ENCODE measurements at places on chromosomes 6 and 20. TPM values are rescaled to one million over a fixed set of nuclear protein-coding genes. Genes with fewer than 3 reads are reported as not detected.

DEFB124 gene
- not detected for total RNA-seq

C20orf141 gene
- not detected for total RNA-seq

DOK5 gene
- 20.3 TPM for total RNA-seq

SYNJ2 gene
- 60.3 TPM for total RNA-seq

ZNF217 gene
- total RNA-seq, result 18.5 TPM

CYP24A1 gene
- not detected for total RNA-seq

TRERF1 gene
- total RNA-seq, result 0.85 TPM

RAB44 gene
- not detected for total RNA-seq

LPIN3 gene
- total RNA-seq, result 2.1 TPM

OR2J1 gene
- total RNA-seq, result not detected

GJA1 gene
- total RNA-seq, result 605 TPM

BPIFB1 gene
- total RNA-seq, result not detected

F13A1 gene
- not detected for total RNA-seq

GHRH gene
- not detected for total RNA-seq

GRCh38 chr6:51182827-51183226, 364.2 kb downstream of the TFAP2B start:
- no peak for DNase-seq

- DNase-seq, result peak; percentile 91
Measured at GRCh38 chr20:10076126-10077080, 41.6 kb downstream of the ANKEF1 start.

- DNase-seq, result no peak
Measured at GRCh38 chr20:49540232-49540620, 27.7 kb downstream of the PTGIS start.

GRCh38 chr20:38445901-38446425, 10.8 kb upstream of the SNHG17 start:
- no peak for DNase-seq

GRCh38 chr20:63940472-63941266, 15.5 kb downstream of the UCKL1 start:
- DNase-seq, result no peak

GRCh38 chr20:17612287-17612991, 42.6 kb downstream of the DSTN start:
- no peak for DNase-seq

- DNase-seq, result no peak
Measured at GRCh38 chr20:5216663-5217062, 89.9 kb downstream of the CDS2 start.

GRCh38 chr20:15138548-15139126, 801.2 kb upstream of the FLRT3 start:
- no peak for DNase-seq

DNA sequence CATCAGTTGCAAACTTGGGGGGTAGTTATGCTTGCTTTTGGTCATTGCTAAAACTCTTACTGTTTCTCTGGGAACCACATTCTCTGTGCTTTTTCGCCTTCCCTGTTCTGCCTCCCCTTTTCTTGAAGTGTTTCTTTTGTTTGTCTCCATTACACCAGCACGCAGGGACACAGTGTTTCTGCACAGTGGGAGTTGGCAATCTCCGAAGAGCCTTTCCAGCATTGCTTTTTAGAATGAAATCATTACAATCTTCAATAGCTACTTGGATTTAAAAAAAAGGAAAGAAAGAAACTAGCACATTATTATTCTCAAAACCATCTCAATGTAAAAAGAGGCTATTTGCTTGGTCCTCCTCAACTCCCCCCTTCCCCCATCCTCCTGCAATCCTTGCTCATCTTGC, 536.7 kb upstream of the MMS22L start:
- no peak for DNase-seq

- DNase-seq, result peak; percentile 35
Measured at GRCh38 chr20:36399147-36399968, 93.2 kb downstream of the DLGAP4 start.

DNA sequence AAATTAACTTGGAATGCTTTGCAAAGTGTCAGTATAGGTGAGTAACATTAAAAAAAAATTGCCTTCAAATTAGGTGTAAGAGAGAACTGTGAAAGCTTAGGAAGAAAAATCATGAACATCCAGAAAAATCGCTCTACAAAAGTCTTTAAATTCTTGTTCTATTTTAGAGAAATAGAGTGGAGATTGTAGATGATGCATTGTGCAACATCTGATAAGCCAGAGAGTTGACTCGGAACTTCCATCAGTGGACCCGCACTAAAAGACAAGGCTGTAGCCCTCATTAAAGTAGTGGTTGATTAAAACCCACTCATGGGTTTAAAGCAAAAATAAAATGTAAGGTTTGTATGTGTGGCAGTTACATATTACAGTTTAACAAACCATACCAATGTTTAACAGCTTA, 35.8 kb downstream of the MAP3K4 start:
- no peak for DNase-seq

DNA sequence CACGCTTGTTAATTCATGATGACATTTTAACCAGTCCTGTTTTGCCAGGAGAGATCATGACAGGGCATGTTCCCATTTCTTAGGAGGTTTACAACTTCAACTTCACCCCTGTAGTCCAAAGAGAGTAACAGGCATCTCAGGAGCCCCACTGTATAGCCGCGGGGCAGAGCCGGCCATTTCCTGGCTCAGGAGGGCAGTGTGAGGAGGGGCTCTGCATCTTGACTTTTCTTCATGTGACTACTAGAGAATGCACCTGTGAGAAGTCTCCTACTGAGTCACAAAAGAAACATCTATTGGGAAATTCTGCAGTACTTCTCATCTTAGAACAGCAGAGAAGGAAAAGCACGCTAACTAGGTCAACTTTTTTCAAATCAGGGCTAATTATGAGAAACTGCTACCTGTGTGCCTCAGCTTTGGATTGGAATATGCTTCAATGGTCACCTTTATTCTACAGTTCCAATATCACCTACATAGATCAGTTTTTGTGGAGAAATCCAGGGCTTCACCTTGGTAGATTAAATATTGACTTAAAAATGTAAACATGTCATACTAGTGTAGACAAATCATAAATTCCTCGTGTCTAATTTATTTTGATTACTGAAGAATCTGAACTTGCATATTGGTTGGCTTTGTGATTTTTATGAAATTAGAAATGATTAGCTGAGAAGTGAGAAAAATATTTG, 28.6 kb upstream of the SIM1 start:
- no peak for DNase-seq

- no peak for DNase-seq
Measured at GRCh38 chr6:44049163-44049988, 77.9 kb downstream of the MRPL14 start.

- DNase-seq, result no peak
Measured at GRCh38 chr20:2749343-2749950, 51.0 kb downstream of the CPXM1 start.

- no peak for DNase-seq
Measured at GRCh38 chr6:23096876-23097275, 527.5 kb downstream of the HDGFL1 start.

GRCh38 chr6:152078804-152079203, 271.3 kb downstream of the ESR1 start:
- DNase-seq, result no peak

GRCh38 chr20:33992145-33992922, 1.4 kb upstream of the RALY start:
- no peak for DNase-seq

- no peak for DNase-seq
Measured at GRCh38 chr6:53070806-53071205, 5.6 kb downstream of the FBXO9 start.

- no peak for DNase-seq
Measured at GRCh38 chr6:166244353-166245045, 63.7 kb downstream of the PRR18 start.

Measured in pulmonary artery endothelial cell (primary cell).